Immature natural killer cell (primary cell): ENCODE measurements at places on chromosomes 12 and 14.

DNA sequence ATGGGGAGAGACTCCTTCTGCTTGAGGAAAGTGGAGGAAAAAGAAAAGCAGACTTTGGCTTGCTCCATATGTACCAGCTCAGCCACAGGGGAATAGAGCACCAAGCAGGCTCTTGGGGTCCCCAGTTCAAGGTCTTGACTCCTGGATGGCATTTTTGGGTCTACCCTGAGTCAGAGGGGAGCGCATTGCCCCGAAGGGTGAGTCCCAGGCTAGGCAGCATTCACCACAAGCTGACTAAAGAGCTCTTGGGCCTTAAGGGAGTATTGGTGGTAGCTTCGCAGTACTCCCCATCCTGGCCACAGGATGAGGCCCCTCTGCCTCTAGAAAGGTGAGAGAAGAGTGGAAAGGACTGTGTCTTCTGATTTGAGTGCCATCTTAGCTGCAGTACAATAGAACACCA lies 19.8 kb upstream of the UNC79 start:
- no peak for DNase-seq

- DNase-seq, result no peak
Measured at GRCh38 chr14:101236496-101237251, 324.6 kb upstream of the DIO3 start.

DNA sequence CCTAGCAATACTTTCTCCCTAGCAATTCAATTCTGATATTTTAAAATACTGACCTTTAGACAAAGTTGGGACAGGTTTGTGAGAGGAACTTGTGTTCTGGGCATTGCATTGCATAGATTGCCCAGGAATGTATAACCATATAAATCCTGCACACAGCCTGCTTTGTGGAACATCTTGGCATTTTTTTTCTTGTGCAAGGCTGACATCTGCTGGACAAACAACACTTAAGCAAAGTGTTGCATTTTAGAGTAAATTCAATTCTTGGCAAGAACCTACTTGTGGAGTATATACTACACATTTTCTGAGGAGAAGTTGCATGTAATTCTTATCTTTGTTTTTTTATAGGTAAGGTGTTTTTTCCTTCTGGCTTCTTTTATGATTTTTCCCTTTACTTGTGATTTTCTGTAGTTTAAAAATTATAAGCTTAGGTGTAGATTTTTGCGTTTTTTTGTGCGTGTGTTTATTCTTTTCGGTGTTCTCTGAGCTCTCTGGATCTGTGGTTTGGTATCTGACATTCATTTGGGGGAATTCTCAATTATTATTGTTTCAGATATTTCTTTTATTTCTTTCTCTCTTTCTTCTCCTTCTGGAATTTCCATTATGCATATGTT lies 26.4 kb downstream of the TESPA1 start:
- peak; percentile 63 for DNase-seq

DNA sequence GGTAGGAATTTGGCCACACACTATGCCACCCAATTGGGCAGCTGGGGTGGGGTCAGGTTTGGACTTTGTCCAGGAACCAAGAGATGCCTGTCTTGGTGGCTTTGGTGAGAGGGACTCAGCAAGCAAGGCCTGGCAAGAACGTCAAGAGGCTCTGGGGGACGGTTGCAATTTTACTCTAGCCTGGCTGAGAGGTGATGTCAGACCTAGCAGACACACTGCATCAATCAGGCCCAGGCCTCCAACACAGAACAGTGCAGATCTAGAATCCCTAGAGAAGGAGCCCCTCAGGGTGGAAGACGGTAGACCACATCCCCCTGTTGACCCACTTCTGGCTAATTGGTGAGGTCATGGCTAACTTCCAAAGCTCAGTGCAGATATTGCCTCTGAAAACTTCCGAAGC lies 1.6 kb upstream of the UNC119B start:
- no peak for DNase-seq

- DNase-seq, result no peak
Measured at GRCh38 chr14:55713486-55713885, 133.5 kb downstream of the KTN1 start.

- DNase-seq, result no peak
Measured at GRCh38 chr14:60652674-60653651, 3.7 kb upstream of the SIX1 start.

DNA sequence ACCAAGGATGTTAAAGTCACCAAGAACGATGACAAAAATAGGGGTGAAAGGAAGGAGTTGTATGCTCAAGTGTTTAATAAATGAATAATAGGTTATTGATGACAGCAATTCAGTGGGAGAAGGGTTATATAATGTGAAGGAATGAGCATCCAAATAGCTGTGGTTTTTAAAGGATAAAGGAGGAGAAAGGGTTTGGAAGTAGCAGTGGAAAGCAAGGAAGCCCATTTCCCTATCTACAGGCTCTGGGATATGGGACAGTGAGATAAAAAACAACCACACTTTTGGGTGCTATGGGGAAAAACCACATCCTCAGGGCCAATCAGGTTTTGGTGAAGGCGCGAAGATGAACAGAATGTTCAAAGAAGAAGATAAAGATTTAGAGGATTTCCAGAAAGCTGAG lies 258.6 kb downstream of the ZFP36L1 start:
- no peak for DNase-seq

DNA sequence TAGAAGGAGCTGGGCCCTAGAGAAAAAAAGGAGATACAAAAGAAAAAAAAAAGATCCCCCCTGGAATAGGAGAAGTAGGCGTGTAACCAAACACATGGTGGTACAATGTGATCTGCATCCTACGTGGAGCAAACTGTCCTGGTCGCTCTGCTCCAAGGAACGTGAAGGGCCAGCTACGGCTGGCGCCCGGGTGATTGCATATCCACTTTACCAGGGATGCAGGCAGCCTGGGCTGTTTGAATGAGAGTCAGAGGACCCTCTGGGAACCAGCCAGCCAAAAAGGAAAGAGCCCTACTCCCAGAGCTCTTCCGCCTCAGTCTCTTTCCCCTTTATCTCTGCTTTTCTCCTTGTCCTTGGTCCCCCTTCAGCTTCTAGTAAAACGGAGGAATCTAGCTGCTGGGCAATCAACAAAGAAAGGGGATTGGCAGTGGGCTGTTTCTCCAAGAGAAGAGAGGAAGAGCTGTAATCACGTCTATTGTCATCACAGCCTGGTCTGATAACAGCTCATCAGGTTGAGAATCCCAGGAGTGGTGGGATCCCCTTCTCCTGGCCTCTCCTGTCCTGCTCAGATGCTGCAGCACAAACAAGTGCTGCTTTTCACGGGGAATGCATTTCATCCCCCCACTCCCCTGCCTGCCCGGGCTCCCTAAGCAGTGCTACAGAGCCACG lies 156.0 kb downstream of the ADCK1 start:
- no peak for DNase-seq

DNA sequence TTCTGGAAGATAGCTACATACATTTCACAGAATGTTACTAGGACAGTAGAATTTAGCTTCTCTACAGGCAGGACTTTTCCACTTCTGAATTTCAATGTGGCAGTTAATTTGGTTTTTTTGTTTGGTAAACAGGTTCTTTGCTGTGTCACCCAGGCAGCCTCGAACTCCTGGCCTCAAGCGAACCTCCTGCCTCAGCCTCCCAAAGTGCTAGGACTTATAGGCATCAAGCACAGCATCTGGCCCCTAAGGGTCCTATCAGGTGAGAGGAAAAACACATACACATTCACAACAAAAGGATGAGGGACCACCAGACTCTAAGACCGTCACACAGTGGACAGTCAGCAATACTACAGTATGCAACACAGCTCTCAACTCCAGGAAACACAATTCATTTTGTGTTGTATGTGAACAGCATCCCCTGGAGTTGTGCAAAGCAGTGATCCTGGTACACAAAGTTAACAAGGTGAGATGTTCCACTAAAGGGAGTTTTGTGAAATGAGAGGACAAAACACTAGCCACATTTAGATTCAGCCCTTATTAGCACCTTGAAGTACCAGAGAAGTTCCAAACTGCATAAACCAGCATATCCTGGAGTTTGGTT lies 6.9 kb downstream of the ATP2B1 start:
- no peak for DNase-seq

GRCh38 chr12:124837958-124838803 lies 25.5 kb downstream of the SCARB1 start:
- no peak for DNase-seq

GRCh38 chr12:2642176-2642892 lies 152.4 kb upstream of the FKBP4 start:
- DNase-seq, result no peak

DNA sequence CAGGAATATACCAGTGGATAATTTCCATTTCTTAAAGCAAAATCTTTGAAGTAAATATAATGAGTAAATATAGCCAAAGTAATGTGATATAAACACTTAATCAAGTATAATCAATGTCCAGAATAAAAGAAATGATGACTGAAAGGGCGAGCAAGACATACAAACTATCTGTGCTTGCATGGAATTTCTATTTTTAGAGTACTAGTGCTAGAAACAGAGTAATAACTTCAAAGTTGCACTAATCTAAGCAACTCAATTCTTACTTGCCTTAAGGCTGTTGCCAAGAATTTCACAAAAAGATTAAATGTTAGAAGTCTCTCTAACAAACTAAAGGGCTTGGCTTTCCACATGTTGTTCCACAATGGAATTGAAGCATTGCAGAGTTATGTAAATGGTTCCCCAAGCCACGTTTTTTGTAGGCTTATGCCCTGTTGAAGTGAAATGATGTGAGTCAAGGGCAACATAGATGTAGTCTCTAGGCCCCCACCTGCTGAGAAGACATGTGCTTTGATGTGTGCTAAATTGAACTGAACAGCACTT lies 175.0 kb upstream of the LMNTD1 start:
- no peak for DNase-seq

GRCh38 chr12:113347892-113348291 lies 10.5 kb upstream of the PLBD2 start:
- no peak for DNase-seq

DNA sequence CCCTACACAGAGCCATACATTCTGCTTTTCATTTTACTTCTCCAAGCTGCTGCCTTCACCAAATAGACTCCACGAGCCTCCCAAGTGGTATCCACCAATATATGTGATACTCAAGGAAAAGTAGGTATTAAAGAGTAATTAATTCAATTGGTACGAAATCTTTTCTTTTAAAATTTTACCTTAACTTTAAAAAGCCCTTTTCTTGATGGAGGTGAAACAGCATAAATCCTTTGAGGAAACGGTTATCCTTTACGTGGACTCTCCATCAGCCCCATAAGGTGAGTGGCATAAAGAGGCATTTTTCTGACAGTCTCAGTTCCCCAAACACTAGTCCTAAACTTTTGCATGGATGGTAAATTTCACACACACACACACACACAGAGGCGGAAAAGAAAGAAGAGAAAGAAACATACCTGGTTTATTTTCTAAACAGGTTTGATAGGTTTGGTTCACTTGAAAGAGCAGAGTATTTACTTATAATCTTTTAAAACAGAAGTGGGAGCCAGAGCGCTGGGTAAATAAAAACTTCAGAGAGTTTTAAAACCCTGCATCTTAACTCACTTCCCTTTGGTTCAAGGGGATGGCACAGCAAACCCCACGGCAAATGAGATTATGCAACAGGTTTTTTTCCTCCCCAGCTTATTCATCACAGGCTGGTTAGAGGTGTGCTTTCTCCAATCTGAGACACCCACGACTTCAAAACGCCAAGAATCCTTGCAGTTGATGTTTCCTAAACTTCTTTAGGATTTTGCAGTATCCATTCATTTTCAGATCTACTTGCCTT lies 1.9 kb downstream of the DUSP16 start:
- peak; percentile 64 for DNase-seq

DNA sequence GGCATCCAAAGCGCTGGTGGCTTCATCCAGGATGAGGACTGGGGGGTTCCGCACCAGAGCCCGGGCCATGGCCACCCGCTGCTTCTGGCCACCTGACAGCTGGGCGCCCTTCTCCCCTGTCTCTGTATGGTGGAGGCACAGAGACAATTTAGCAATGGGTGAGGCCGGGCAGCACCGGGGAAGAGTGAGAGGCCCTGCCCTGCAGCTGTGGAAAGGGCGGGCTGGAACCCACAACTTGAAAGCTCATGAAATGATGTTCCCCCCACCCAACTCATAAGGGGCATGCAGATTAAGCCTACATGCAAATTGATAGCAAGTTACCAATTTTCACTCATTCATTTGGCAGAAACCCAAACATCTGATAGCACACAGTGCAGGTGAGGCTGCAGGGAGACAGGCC lies 34.1 kb downstream of the ABCB9 start:
- DNase-seq, result no peak

- no peak for DNase-seq
Measured at GRCh38 chr14:91126761-91127160, 12.9 kb downstream of the DGLUCY start.

DNA sequence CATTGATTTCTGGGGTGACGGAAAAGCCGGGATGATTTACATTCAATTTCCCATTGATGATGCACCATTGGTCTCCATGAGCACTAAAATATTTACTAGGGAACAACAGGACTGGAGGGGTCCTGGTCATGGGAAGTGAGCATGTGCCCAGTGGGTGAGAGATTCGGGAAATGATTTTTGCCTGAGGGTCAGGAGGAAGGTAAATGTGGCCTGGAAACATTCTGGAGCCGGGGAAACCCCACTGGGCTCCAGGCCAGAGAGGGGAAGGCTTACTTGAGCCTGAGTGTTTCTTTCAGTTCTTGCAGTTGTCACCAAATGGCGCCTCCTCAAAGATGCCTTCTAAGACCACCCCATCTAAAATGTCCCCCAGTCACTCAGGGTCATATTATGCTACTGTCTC lies 532.3 kb upstream of the TBX3 start:
- no peak for DNase-seq

DNA sequence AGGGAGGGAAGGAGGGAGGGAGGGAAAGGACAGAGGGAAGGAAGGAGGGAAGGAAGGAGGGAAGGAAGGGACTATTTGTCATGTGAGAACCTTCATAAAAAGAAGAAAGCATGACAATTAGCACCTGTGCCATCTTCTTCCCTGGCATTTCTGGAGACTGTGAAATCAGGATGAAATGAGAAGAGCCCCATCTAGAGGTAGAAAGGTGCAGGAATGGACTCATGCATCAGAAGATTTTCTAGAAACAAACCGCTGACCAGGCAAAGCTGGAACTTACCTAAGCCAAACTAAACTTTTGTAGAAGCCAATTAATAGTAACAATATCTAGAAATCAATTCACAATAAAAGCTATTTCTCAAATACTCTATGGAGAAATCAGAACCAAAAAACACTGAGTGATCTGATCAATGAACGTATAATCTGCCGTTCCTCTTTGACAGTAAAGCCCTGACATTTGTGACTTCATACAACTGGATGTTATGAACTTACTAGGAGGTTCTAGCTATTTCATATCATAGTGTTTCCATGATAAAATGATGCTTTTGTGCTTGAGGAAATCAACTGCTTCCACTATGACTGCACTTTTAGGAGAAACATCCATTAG lies 24.4 kb upstream of the CRACR2A start:
- DNase-seq, result peak; percentile 46

DNA sequence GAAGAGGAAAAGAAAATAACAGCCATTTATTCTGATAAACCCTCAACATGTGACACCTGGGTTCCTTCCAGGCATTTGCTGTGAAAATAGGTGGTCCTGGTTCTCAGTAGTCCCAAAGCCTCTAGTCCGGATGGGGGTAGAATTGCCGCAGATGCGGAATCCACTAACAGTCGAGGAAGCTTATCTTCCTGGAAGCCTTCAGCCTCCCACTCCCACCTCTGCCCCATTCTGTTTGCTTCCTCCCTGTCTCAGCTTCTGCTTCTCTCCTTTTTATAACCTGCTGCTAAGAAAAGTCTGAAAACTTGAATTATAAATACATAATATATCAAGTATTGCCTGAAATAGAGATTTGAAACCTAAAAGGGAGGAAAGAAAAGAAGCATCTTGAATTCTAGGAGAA lies 14.0 kb upstream of the MAP3K9 start:
- DNase-seq, result no peak

GRCh38 chr12:3667485-3667884 lies 85.4 kb downstream of the CRACR2A start:
- no peak for DNase-seq

- DNase-seq, result no peak
Measured at GRCh38 chr14:95944462-95944861, 67.8 kb downstream of the TUNAR start.
